Effector memory CD8-positive, alpha-beta T cell (primary cell): ENCODE measurements at places on chromosomes 13 and 19.

DNA sequence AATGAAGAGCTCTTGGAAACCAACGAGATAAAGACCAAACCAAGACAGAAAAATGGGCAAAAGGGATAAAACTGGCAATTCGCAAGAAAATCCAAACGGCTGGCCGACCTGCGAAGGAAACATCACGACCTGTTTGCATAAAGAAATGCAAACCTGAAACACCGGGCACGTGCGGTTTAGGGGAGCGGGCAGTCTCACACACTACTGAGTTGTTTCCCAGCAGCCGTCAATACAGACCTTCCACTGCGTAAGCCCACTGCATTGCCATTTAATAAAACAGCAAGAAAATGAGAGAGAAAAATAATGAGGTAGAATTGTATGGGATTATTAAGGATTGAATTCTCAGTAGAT, 642 bp upstream of the PEG3 start:
- H3K36me3 ChIP-seq, result no peaks in the 10 kb centered on the region
- H3K27me3 ChIP-seq, result peaks cover 18% of the 10 kb centered on the region
- H3K4me1 ChIP-seq, result peaks cover 4% of the 10 kb centered on the region
- H3K27ac ChIP-seq, result no peak overlapping the region

GRCh38 chr13:48403151-48403631, 9.7 kb downstream of the LPAR6 start:
- H3K4me1 ChIP-seq, result peaks cover 37% of the 10 kb centered on the region
- DNase-seq, result peak; percentile 22
- H3K36me3 ChIP-seq, result peaks cover 6% of the 10 kb centered on the region
- H3K27me3 ChIP-seq, result no peaks in the 10 kb centered on the region
- peak overlapping the region; percentile 87 for H3K27ac ChIP-seq

GRCh38 chr19:53826876-53827275, 2.8 kb upstream of the NLRP12 start:
- H3K27ac ChIP-seq, result no peak overlapping the region
- peaks cover 3% of the 10 kb centered on the region for H3K36me3 ChIP-seq
- H3K27me3 ChIP-seq, result peaks cover 65% of the 10 kb centered on the region
- no peaks in the 10 kb centered on the region for H3K4me1 ChIP-seq
- H3K4me3 ChIP-seq, result no peak overlapping the region

- no peak for DNase-seq
- no peak overlapping the region for H3K27ac ChIP-seq
- no peaks in the 10 kb centered on the region for H3K36me3 ChIP-seq
- H3K4me3 ChIP-seq, result no peak overlapping the region
- no peaks in the 10 kb centered on the region for H3K4me1 ChIP-seq
Measured at GRCh38 chr13:107028751-107029150, 460.8 kb upstream of the ARGLU1 start.

GRCh38 chr13:43260999-43261398, 237.6 kb downstream of the DNAJC15 start:
- H3K27ac ChIP-seq, result no peak overlapping the region
- H3K27me3 ChIP-seq, result peaks cover 4% of the 10 kb centered on the region
- no peaks in the 10 kb centered on the region for H3K36me3 ChIP-seq
- DNase-seq, result no peak
- no peaks in the 10 kb centered on the region for H3K4me1 ChIP-seq

DNA sequence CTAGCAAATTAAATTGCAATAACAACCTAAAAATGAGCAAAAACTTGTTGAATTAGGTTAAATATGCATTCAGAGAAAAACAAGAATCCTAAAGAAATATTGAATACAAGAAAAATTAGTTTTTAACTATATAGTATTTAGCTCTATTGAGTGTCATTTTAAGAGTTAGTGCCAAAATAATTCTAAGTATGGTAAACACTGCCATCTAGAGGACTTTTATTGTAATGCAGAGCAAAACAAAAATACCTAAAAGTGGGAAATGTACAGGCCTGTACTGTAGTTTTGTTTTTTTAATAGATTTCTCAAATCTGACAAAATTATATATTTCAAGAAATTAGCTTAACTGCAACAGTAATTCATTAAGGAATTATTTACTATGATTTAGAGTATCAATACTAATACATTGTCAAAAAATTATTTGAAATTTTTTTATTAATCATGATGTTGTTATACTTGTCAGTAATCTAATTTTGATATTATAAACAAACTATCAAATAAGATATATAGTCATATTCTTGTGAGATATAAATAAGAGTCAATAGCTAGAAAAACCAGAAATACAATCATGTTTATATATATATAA, 8.2 kb upstream of the PCDH9 start:
- no peaks in the 10 kb centered on the region for H3K4me1 ChIP-seq
- no peaks in the 10 kb centered on the region for H3K36me3 ChIP-seq
- no peak for DNase-seq
- H3K27ac ChIP-seq, result no peak overlapping the region
- no peak overlapping the region for H3K4me3 ChIP-seq
- no peaks in the 10 kb centered on the region for H3K27me3 ChIP-seq

GRCh38 chr13:113730258-113730691, 28.8 kb upstream of the TMEM255B start:
- H3K4me3 ChIP-seq, result no peak overlapping the region
- H3K27me3 ChIP-seq, result peaks cover 27% of the 10 kb centered on the region
- no peak overlapping the region for H3K27ac ChIP-seq
- no peaks in the 10 kb centered on the region for H3K4me1 ChIP-seq
- peaks cover 19% of the 10 kb centered on the region for H3K36me3 ChIP-seq
- no peak for DNase-seq

- no peak within 1 kb of the TSS for H3K27ac ChIP-seq
- peak within 1 kb of the TSS; percentile 64 for H3K4me3 ChIP-seq
- peaks cover 14% of the 10 kb centered on the region for H3K4me1 ChIP-seq
- peaks cover 3% of the 10 kb centered on the region for H3K36me3 ChIP-seq
- peak; percentile 55 for DNase-seq
- H3K27me3 ChIP-seq, result peaks cover 48% of the 10 kb centered on the region
Measured at GRCh38 chr19:35868172-35868822, at the start of gene APLP1. Gene APLP1 (plus strand): TSS chr19:35868574. CDS start chr19:35868637, 63 bp downstream.

DNA sequence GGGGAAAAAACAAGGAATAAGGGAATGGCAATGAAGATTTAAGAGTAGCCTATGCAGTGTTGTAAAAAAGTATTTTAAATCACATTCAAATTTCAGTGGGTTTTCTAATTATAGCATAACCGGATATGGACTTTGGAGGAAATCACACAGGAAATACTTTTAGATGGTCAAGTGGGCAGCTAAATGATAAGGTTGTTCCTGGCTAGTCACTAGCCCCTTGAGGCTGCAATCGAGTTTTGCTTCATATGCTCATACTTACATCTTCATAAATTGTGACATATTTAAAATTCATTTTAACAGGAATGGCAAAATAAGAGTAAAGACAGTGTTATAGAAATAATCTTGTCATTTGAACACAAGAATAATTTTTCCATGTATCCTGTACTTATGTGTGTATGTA, 88.9 kb downstream of the WDFY2 start:
- no peaks in the 10 kb centered on the region for H3K36me3 ChIP-seq
- DNase-seq, result no peak
- H3K27me3 ChIP-seq, result no peaks in the 10 kb centered on the region
- no peak overlapping the region for H3K27ac ChIP-seq
- peaks cover 13% of the 10 kb centered on the region for H3K4me1 ChIP-seq
